SIG-M5 (cell line): ENCODE measurements at places on chromosomes 13 and 19.

DNA sequence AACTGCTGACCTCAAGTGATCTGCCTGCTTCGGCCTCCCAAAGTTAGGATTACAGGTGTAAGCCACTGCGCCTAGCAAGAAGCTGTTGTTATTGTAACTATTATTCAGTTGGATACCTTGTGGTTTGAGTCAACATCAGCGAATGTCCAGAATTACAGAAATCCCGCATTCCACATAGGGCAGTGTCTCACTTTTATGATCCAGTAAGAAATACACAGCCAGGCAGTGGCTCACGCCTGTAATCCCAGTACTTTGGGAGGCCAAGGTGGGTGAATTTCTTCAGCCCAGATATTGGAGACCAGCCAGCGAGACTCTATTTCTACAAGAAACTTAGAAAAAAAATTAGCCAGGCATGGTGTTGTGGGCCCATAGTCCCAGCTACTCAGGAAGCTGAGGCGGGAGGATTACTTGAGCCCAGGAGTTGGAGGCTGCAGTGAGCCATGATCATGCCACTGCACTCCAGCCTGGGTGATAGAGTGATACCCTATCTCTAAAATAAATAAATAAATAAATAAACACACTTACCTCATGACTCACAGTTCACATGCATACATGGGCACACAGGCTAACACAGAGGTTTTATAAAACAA lies 43.8 kb downstream of the SPTBN4 start:
- no peak for DNase-seq

- no peak for DNase-seq
These were observed 525.1 kb upstream of the NBEA start for GRCh38 chr13:34416971-34417380.

- no peak for DNase-seq
These were observed 37.4 kb upstream of the GAS6 start for GRCh38 chr13:113901231-113901630.

DNA sequence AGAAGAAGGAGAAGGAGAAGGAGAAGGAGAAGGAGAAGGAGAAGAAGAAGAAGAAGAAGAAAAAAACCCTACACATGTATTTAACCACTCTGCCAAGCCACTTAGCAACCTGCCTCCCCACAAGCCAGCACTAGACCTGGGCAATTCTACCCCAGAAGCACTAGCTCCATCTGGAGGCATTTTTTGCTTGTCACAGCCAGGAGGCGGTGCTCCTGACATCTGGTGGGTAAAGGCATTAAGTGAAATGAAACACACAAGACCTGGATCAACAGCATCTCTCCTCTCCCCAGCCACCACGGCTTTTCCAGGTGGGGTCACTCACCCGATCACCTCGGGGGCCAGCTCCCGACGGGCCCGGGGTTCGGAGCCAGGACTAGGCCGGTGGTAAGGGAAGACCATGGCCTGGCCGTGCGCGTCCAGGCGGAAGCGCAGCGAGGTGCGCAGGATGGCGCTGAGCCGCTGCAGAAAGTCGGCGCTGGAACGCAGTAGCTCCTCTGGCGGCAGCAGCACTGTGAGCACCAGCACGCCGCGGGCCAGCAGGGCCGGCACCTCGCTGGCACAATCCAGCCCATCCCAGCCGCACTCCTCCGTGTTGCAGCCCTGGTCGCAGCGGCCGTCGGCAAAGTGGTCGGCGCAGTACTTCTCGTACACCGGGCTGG lies 26.9 kb downstream of the NOTCH3 start:
- no peak for DNase-seq

GRCh38 chr13:68056816-68057710 lies 826.9 kb upstream of the PCDH9 start:
- no peak for DNase-seq

DNA sequence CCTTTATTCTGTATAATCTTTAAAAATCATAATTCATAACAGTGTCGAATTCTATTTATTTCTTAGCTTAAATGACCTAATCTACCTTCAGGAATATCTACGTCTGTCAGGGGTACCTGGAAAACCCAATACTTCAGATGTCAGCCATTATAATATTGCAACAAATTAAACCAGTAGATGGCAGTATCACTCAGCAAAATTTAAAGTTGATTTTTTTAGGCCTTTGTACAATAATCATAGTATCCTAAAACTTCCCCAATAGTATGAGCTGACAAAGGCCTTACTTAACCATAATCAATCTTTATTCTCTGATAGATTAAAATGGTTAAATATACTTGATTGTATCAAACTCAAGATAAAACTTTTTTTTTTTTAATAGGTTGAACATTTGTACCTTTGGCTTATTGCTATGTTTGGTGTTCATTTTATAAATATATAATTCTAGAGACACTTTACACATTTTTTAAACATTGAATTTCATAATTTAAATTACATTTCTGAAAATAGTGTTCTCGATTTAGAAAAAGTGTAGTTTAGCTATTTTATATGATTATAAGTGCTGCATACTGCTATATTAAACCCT lies 830.2 kb upstream of the SPRY2 start:
- DNase-seq, result no peak

DNA sequence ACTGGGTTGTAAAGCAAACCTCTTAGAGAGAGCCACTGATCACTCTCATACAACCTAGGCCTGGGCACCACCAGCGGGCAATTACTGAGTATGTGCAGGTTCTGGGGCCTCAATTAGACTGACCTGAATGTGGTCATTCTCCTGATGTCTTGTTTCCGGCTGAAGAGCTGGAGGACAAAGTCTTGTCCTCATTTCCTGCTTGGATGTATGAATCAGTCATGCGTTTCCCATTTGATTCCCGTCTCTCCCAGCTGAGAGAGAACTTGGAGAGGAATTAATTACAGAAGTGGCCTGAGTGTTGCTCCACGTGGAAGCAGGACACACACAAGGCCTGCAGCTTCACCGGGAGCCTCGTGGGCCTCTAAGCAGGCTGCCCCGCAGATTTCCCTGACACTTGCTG lies 799.3 kb upstream of the ARGLU1 start:
- no peak for DNase-seq

DNA sequence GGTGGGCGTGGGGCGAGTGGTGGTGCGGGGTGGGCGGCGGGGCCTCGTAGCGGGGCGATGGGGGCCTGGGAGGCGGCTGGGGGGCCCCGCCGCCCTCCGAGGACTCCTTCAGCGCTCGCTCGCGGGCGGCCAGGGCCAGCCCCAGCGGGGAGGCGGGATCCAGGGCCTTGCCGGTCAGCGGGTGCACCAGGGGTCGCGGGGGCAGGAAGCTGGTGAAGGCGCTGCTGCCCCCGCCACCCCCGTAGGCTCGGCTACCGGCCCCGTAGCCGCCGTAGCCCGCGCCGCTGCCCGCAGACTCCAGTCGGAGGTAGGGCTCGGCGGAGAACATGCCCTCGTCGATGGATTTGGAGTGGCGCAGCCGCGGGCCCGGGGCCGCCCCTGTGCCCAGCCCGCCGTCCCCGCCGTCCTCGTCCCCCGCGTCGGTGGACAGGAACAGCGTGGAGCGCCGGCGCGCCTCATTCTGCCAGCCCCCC lies 18.6 kb downstream of the C19orf81 start:
- no peak for DNase-seq

GRCh38 chr19:51637362-51637978 lies 7.3 kb upstream of the SIGLEC5 start:
- DNase-seq, result no peak

GRCh38 chr19:55652311-55653128 lies 2.3 kb upstream of the U2AF2 start:
- DNase-seq, result no peak

DNA sequence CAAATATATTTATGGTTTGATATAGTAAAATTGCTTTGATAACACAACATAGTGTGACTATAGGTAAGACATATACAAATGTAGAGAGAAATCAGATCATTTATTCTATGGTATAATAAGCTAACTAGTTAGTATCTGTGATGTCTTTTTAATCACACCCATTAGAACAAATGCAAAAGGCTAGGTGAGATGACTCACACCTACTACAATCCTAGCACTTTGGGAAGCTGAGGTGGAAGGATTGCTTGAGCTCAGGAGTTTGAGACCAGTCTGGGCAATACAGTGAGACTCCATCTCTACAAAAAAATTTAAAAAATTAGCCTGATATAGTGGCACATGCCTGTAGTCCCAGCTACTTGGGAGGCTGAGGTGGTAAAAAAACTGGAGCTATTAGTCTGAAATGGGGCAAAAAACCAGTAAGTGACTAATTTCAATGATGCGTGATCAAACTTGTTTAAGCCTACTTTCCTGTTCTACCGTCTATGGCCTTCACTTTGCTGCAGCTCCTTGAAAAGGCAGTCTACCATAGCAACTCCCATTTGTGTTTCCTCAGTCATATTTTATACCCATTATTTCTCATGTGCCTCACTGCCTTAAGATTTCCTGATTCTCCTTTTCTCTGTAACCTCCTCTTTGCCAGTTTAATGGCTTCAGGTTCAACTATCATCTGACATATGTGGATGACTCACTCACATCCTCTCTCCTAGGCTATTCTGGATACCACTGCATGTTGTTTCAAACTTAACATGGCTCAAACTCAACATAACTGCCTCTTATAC lies 12.5 kb downstream of the ALG5 start:
- DNase-seq, result no peak

DNA sequence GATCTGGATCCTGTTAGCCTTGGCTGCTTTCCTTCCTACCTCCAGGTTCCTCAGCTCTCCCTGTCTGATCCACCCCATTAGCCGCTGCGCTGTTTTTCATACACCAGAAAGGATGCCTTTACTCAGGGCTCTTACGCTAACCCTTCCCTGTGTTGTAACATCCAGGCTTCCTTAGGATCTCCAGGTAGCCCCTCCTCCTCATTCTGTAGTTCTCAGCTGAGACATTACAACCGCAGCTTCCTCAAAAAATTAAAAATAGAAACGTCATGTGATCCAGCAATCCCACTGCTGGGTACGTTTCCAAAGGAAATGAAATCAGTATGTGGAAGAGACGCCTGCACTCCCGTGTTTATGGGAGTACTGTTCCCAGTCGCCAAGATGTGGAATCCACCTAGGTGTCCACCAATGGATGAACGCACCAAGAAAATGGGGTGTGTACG lies 18.4 kb upstream of the MYADM start:
- DNase-seq, result no peak

DNA sequence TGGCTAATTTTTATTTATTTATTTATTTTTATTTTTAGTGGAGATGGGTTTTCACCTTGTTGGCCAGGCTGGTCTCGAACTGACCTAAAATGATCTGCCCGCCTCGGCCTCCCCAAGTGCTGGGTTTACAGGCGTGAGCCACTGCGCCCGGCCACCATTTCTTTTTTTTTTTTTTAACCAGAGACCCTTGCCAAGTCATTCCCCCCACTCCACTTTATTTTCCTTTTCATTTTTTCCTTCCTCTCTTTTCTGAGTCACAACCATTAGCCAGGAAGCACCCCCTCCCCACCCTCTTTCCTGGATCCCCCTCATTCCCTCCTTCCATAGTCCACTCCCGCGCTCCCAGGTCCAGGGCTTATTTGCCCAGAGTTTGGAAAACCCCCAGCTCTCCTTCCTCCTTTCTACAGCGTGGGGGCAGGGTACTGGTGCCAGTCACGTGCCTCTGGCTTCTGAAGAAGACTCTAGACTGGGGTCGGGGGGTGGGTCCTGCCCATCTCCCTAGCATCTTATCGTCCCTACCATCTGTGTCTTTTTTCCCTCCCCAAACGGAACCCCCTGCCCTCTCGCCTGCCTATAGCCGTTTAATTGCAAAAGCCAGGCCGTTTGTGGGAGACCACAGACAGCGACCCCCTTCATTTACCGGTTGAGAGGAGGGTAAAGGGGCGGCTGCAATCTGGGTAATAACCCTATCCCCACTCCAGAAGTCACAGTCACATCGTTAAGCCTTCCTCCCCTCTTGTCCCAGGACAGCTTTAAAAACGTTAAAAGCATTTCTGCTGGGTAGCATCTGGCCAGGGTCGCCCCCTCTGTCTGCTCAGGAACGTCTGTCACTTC lies 1.1 kb upstream of the CALR start:
- peak; percentile 86 for DNase-seq

DNA sequence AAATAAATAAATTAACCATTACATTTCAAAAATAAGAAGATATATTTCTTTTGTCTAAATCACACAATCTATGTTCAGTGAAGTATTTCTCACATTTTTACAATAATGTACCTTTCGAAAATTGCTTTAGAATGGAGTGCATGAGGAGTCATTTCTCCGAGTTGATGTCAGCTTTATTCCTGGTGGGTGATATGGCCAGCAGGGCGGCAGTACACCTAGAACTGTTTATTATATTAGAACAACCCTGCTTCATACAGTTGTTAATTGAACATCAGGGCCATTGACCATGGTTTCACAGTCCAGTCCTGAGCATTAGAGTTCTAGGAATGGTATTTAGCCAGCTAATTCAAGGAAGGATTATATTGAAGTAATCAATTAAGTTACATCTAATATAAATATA lies 696.3 kb upstream of the SLC10A2 start:
- no peak for DNase-seq

- DNase-seq, result no peak
These were observed 655.5 kb downstream of the PCDH9 start for GRCh38 chr13:66574606-66575005.
